Activated CD4-positive, alpha-beta T cell treated with anti-CD3 and anti-CD28 coated beads, Interleukin-2, amount 10 ng/mL, durations not matched to agents 24 days and 14 days (primary cell): ENCODE measurements at places on chromosomes 6 and 20. TPM values are rescaled to one million over a fixed set of nuclear protein-coding genes. Genes with fewer than 3 reads are reported as not detected.
A peak's percentile ranks its signal among the peaks of the same experiment; 100 is the strongest.

Gene GSTA5
- not detected in 2 replicates for total RNA-seq

Gene TSBP1
- not detected in 2 replicates for total RNA-seq

Gene SPDEF
- total RNA-seq: not detected in 2 replicates

Gene SLC22A23
- 0.07 and 0.12 TPM in 2 replicates for total RNA-seq

Gene SLC26A8
- total RNA-seq: not detected in 2 replicates

Gene RAB44
- total RNA-seq: 0.07 TPM in 1 of 2 replicates, not detected in the other

Gene TMEM244
- not detected in 2 replicates for total RNA-seq

Gene SCUBE3
- 0.02 and 0.07 TPM in 2 replicates for total RNA-seq

Gene DEK
- total RNA-seq: 170 and 175 TPM in 2 replicates

Gene SNAP91
- not detected in 2 replicates for total RNA-seq

Gene RIPPLY2
- total RNA-seq: not detected in 2 replicates

Gene SLC22A1
- 2.2 and 3.1 TPM in 2 replicates for total RNA-seq

Gene FNDC1
- not detected in 2 replicates for total RNA-seq

Gene UBD
- 0.49 and 0.62 TPM in 2 replicates for total RNA-seq

Gene B3GALT4
- 4.1 and 4.6 TPM in 2 replicates for total RNA-seq

Gene SLC35B2
- 25.3 and 28.0 TPM in 2 replicates for total RNA-seq

DNA sequence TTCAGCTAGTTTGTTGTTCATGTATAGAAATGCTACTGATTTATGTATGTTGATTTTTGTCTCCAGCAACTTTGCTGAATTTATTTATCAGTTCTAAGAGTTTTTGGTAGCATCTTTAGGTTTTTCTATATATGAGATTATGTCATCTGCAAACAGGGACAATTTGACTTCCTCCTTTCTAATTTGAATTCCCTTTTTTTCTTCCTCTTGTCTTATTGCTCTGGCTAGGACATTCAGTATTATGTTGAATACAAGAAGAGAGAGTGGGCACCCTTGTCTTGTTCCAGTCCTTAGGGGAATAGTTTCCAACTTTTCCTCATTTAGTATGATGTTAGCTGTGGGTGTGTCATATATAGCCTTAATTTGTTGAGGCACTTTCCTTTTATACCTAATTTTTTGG, 58.2 kb downstream of the CDH26 start:
- DNase-seq: no peak

GRCh38 chr6:134619789-134620188, 301.9 kb upstream of the SGK1 start:
- no peak for DNase-seq

DNA sequence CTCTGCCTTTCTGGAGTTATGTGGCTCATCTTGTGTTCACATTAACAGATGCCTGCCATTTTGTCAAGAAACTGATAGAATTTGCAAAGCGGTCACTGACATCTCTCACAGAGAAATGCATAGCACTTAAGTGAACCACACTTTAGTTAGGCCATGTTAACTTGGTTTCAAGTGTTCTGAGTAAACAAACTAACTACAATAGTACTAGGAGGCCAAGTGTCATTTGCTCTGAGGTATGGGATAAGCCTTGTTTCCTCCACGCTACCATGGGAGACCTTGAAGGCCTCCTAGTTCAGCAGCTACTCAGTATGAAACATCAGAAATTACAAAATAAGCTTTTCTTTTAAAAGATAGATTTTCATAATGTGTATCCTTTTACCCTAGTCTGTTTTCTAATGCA, 143.5 kb upstream of the MARCKS start:
- no peak for DNase-seq

- no peak for DNase-seq
Observed at GRCh38 chr6:42009844-42010184, 40.5 kb upstream of the TAF8 start.

GRCh38 chr6:56642366-56643261, at the start of gene DST:
TSS of gene DST (minus strand) at chr6:56642889.
- no peak for DNase-seq

DNA sequence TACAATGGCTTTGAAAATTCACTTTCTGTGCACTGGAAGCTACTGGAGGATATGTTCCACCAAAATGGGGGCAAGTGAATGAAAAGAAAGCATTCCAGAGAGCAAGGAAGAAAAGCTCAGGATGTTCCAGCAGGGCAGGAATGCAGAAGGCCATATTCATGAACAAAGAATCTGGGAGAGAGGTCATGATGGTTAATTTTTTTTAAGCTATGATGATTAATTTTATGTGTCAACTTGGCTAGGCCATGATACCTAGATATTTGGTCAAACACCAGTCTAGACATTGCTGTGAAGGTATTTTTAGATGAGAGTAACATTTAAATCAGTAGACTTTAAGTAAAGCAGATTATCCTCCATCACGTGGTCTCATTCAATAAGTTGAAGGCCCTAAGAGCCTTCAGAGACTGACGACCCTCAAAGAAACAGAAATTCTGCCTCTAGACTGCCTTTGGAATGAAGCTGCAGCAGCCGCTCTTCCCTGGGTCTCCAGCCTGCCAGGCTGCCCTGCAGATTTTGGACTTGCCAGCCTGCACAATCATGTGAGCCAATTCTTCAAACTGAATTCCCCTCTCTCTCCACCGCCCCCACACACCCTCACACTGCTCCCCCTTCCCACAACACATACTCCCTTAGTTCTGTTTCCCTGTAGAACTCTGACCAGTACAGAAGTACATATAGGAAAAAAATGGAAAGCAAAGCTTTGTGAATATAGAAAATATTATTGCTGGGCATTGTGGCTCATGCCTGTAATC, 20.1 kb upstream of the GCM1 start:
- DNase-seq: no peak

GRCh38 chr20:62487118-62487517, 11.3 kb upstream of the GATA5 start:
- DNase-seq: no peak

GRCh38 chr20:49284818-49285217, 7.0 kb upstream of the ZNFX1 start:
- DNase-seq: no peak

GRCh38 chr6:134047673-134048072, 4.8 kb downstream of the SLC2A12 start:
- DNase-seq: no peak

- no peak for DNase-seq
Observed at GRCh38 chr6:161547617-161548016, 273.8 kb upstream of the AGPAT4 start.

GRCh38 chr6:143335865-143336264, 114.6 kb downstream of the ADAT2 start:
- DNase-seq: no peak

DNA sequence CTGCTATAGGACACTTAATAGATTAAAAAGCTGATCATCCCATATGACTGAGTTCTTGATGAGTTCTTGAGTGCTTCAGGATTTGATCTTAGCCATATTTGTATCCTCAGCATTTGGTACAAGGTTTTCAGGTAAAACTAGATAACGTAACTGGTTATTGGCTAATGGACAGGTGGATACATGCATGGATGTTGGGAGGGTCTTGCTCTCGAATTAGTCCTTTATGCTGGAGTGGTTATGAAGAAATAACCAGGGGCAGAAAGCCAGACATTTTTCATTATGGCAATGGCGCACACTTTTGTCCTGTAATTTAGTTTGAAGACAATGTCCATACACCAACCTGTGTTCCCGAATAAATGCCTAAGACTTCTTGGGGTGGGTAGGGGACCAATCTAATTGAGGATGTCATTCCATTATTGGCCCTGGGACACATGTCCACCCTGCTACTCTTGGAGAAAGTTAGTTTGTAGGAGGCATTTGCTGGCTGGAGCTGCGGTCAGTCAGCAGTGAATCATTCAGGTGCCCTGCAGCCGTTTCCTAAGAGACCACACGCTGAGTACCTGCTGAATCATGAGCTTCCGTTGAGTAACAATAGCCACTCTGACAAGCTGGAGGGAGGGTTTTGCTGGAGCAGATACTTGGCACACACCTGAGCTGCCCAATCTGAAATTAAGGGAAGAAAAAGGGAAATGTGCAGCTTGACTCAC, 194.4 kb downstream of the FOXA2 start:
- DNase-seq: no peak

DNA sequence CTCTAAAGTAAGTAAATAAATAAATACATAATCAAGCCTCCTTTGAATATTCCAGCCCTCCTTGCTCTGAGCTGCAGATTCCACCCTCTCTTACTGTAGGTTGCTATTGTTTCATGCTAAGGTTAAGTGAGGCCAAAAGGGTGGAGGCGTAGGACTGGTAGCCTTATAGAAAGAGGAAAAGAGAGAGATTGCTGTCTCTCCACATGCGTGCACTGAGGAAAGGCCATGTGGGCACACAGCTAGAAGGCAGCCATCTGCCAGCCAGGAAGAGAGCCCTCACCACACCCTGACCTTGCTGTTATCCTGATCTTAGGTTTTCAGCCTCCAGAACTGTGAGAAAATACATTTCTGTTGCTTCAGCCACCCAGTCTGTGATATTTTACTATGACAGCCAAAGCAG, 87.4 kb upstream of the SHLD1 start:
- no peak for DNase-seq

GRCh38 chr6:150336299-150336698, 32.5 kb upstream of the IYD start:
- DNase-seq: no peak

DNA sequence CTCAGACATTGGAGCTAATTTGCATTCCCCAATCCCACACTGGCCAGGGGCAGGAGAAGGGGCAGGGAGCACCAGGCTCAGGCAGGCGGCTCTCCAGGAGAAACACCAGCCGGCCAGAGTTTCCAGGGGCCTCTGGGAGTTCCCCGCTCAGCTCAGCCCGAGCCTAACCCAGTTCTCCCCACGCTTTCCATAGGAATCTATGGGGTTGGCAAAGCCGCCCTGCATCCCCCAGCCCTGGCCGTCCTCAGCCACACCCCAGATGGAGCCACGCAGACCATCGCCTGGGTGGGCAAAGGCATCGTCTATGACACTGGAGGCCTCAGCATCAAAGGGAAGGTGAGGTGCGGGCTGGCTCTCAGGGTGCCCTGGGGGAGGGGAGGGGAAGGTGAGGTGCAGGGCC, 8.2 kb downstream of the NPEPL1 start:
- no peak for DNase-seq

DNA sequence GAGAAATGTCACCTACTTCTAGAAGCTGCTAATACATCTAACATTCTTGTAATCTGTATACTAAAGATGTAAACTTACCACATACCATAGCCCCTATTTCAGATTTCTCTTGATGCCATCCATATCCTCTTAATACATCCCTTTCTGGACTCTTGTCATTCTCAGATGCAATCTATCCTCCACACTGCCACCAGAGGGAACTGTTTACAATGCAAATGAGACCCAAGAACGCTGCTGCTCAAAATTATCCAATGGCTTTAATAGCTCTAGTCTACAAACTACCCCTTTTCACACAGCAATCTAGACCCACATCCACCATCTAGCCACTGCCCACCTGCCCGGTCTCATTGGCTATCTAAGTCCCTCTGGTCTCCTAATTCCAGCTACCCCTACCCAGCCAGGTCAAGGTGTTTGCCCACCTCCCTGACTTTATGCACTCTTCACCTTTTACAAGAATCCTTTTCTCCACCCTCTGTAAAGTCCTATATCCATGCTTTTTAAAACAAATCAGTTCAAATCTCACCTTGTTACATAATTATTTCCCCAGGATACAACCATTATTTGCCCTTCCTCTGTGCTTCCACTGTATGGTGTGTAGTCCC, 14.8 kb downstream of the FAXC start:
- DNase-seq: peak; percentile 73

- DNase-seq: no peak
Observed at GRCh38 chr6:166143011-166143410, 24.6 kb downstream of the TBXT start.

DNA sequence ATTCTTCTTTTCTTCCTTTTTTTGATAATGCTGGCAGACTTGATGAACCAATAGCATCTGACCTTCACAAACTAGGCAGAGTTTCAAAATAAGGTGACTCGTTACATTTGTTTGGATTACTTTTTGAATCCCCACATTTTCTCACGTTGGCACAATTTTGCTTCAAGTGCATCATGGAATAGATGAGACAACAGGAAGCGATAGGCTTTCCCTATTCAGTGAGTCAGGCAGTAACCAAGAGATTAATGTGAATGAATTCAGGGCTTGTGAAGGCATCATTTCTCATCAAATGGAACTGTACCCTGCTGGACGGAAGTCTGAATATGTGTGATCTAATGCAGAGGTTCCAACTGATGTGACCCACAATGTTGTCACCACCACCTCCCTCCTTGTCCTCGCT, 10.7 kb downstream of the RFPL4B start:
- DNase-seq: no peak

DNA sequence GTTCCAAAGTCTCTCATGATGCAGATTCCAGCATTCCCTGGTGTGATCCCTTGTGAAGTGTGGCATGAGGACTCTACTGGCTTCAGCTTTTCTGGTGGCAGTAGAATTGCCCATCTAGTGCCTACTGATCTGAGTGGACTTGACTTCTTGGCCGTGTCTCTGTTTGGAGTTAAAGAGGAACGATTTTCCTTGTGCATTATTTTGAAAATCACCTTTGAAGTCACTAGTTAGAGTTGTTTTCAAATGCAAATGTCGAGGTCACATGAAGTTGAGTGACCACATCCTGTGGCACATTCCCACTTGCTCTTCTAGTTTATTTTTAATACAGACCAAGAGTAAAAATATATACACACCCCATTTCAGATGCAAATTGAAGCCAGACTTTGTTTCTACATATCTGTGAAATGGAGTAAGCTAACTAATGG, 270.7 kb upstream of the TAB2 start:
- DNase-seq: peak; percentile 78

- DNase-seq: no peak
Observed at GRCh38 chr6:166308033-166308768, at the start of gene PRR18. TSS of gene PRR18 (minus strand) at chr6:166308392. CDS start at chr6:166308142, 250 bp downstream.

GRCh38 chr6:4973982-4974745, 29.7 kb downstream of the RPP40 start:
- no peak for DNase-seq

- DNase-seq: no peak
Observed at GRCh38 chr20:25669826-25670422, 26.7 kb downstream of the ZNF337 start.

GRCh38 chr20:11769825-11770224, 147.9 kb upstream of the BTBD3 start:
- no peak for DNase-seq

GRCh38 chr6:154403788-154404187, 47.2 kb upstream of the IPCEF1 start:
- no peak for DNase-seq

- no peak for DNase-seq
Observed at GRCh38 chr20:62160253-62160652, 16.7 kb downstream of the SS18L1 start.

GRCh38 chr6:47414423-47415167, 63.0 kb upstream of the CD2AP start:
- peak; percentile 82 for DNase-seq

DNA sequence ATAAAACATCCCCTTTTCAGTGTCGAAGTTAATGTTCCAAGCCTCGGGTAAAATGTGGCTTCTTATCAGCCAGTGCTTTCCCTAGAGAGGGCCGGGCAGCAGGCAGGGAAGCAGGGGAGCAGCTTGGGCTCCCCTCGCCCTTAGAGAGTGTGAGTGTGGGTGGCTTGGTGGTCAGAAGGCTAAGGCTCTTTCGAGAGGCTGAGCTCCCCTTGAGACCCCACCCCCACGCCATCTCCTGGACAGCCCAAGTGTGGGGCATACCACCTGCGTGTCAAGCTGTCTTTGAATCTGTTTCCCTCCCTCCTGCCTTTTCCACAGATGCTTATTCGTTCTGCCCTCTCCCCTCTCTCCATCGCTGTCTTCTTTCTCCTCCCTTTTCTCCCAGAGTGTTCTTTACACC, 95.1 kb upstream of the FOXP4 start:
- no peak for DNase-seq
